ENCODE measurements at places on chromosomes 7 and 10. TPM values are rescaled to one million over a fixed set of nuclear protein-coding genes. Genes with fewer than 3 reads are reported as not detected.

The ACSL5 gene
- 8.0 TPM for total RNA-seq

The STAG3 gene
- 0.59 TPM for total RNA-seq

The PLAC9 gene
- 19.2 TPM for total RNA-seq

The TSPAN33 gene
- total RNA-seq = under 0.01 TPM
